Caki2 (cell line): ENCODE measurements at places on chromosomes 16 and 17. TPM values are rescaled to one million over a fixed set of nuclear protein-coding genes. Genes with fewer than 3 reads are reported as not detected.

DNA sequence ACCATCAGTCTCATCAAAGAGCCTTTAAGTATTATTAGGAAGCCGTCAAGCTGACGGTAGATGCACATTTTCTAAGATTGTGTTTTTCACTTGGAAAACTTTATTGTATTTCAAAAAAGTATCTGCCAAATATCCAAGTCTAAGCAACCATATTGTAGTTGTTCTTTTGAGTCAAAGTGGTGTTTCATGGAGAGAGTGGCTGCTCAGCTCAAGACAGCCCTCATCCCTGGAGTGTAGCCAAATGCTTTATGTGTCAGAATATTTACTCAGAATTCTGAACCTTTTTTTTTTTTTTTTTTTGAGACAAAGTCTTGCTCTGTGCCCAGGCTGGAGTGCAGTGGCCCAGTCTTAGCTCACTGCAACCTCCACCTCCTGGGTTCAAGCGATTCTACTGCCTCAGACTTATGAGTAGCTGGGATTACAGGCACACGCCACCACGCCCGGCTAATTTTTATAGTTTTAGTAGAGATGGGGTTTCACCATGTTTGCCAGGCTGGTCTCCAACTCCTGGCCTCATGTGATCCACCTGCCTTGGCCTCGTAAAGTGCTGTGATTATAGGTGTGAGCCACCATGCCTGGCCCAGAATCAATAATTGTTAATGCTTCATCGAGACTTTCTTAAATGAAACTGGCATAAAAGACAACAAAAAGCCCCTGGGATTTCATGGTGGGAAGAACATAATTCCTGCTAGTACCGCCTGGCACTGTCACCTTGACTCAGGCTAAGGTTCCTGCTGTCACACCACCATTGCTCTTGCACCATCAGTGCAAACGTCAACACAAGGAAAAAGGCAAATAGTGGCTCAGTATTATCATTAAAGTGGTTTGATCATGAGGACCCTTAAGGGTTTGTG is 45.5 kb downstream of the PRKCA start:
- DNase-seq = peak; percentile 50

DNA sequence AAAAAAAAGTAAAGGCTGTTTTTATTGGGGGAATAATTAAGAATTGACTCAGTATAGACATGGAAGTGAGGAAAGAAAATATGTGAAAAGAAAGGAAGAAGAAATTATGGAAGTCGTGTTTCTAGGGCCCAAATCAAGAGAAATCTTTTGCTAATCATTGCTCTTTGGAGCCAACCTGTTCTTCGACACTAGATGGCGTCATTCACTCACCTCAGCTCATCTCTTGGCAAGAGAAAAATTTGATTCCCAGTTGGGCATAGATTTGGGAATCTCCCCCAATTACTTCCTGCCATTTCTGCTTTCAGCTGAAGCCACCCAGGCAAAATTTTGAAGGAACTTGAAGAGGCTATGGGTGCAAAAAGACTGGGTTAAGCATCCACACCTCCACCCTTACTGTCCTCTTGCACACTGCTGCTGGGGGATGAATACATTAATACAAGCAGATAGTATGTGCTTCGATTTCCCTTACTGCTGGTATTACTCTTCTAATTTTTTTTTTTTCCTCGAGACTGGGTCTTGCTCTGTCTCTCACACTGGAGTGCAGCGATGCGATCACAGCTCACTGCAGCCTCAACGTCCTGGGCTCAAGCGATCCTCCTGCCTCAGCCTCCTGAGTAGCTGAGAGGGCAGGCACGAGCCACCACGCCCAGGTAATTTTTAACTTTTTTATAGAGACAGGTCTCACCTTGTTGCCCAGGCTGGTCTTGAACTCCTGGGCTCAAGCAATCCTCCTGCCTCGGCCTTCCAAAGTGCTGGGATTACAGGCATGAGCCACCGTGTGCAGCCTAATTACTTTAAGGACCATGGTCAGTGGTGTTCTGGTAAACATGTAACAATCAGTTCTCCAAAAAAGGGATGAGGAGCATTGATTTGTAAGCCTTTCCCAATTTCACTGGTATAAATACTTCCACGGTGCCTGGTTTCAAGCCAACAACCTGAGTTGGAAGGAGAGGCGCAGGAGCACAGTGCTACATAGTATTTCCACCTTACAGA is 13.5 kb downstream of the PSMD7 start:
- peak; percentile 50 for DNase-seq

- no peak for DNase-seq
Observed at GRCh38 chr17:77746393-77746792, 212.1 kb upstream of the TNRC6C start.

GRCh38 chr17:51319186-51319585 is 58.8 kb downstream of the UTP18 start:
- DNase-seq = no peak

GRCh38 chr17:67433248-67433924 is 56.3 kb downstream of the PITPNC1 start:
- no peak for DNase-seq

DNA sequence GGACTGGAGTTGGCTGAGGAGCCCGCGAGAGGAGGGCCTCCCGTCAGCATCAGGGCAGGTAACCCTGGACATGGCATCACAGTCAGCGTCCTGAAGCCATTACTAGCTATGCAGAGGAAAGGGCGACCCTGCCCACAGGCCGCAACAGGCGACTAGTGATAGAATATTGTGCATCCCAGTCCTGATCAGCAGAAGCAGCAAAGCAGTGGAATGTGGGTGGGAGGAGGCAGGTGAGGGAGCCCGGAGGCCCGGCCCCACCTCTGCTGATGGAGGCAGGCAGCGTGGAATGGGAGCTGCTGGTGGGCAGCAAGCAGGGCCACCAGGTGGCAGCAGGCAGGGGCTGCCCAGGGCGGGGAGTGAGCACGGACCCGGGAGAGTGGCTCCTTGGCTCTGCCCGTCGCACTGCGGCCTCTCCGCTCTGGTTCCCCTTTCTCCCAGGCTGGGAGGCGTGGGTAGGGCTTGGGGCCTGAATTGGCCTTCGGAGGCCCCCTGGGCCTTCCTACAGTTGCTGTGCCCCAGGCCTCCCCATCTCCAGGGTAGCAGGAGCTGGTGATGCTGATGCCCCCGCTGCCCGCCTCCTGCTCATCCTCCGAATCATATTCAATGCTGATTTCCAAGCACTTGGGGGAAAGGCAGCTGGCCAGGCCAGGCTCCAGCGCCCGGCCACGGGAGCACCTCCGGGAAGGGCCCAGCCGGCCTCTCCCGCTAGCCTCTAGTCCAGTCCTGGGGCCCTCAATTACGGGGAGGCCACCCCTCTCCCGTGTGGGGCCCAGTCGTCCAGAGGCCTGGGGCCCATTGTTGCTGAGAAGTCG is 20.2 kb downstream of the TSPOAP1 start:
- DNase-seq = no peak

- DNase-seq = no peak
Observed at GRCh38 chr16:14389359-14389758, 240.7 kb downstream of the PARN start.

DNA sequence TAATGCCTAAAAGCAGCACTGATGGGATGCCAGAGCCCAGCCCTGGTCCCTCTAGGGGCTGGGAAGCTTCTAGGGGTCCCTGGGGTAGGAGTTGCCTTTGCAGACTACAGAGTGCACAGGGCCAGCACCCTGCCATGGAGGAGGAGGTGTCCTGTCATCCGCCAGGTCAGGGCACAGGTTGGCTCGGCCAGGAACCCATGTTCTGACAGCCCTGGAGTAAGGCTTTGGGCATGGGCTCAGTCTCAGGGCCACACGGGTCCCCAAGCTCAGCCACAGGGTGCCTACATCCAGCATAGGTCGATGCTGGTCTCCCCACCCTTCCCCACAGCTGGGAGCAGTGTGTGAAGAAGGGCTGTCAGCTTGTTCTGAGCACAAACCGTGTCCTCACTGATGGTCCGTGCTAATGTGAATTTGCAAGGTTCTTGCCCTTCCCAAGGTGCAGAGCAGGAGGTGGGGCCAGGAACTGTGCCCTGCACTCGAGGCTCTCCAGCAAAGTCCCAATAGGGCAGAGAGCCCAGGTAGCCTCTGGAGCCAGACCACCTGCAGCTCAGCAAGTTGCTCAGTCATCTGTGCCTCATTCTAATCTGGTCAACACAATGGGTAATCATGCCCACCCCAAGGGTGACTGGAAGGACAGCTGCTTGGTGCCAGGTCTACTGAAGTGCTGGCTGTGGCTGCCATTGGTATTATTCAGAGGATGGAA is 72.8 kb downstream of the AMFR start:
- no peak for DNase-seq

- no peak for DNase-seq
Observed at GRCh38 chr17:50107790-50108414, 12.8 kb downstream of the PDK2 start.

GRCh38 chr16:87140211-87141200 is 176.7 kb downstream of the C16orf95 start:
- DNase-seq = no peak

Gene GRAPL
- total RNA-seq = not detected in 2 replicates

DNA sequence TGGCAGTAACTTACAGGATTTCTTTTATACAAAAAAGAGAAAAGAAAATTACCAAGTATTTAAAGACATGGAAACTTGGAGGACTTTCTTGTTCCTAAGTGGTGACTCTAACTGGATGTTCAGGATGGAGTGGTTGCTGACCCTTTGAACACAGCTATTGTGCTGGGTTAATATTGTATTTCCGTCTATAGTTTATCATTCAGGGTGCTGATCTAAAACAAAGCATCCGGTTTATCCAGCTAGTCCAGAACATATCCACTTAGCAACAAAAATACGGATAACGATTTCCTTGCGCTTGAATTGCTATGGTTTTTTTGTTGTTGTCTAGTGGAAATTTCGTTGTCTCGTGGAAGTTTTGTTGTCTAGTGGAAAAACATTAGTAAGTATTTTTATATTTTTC is 38.2 kb downstream of the SNTB2 start:
- no peak for DNase-seq
